Fibroblast of pulmonary artery (primary cell): ENCODE measurements at places on chromosomes 3 and 15.

DNA sequence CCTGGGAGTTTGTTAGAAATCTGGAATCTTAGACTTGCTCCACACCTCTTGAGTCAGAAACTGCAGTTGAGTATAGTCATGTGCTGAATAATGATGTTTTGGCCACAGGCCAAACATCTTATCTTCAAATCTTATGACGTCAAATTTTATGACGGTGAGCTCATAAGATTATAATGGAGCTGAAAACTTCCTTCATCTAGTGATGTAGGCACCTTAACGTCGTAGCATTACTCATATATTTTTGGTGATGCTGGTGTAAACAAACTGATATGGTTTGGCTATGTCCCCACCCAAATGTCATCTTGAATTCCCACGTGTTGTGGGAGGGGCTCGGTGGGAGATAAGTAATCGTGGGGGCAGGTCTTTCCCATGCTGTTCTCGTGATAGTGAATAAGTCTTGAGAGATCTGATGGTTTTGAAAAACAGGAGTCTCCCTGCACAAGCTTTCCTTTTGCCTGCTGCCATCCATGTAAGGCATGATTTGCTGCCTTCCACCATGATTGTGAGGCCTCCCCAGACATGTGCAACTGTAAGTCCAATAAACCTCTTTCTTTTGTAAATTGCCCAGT lies 268.0 kb upstream of the PROK2 start:
- peak; percentile 36 for DNase-seq

DNA sequence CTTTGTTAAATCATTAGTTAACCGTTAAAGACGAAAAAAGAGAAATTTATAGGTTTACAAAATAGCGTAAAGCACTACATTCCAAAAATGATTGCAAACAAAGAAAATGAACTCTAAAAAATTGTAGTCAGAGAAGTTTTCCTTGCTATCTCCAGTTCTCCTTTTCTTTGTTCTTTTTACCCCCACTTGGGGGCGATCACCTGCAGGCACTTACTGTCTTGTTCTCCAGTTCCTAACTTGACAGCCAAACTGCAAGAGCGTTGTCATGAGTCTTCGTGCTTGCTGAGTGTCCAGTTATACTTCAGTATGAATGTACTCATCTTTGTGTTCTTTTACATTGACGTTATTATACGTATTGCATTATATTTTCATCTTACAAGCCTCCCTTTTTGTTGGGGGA lies 54.5 kb downstream of the CHD2 start:
- no peak for DNase-seq

GRCh38 chr3:20054549-20054987 lies 14.3 kb downstream of the KAT2B start:
- DNase-seq: peak; percentile 88

DNA sequence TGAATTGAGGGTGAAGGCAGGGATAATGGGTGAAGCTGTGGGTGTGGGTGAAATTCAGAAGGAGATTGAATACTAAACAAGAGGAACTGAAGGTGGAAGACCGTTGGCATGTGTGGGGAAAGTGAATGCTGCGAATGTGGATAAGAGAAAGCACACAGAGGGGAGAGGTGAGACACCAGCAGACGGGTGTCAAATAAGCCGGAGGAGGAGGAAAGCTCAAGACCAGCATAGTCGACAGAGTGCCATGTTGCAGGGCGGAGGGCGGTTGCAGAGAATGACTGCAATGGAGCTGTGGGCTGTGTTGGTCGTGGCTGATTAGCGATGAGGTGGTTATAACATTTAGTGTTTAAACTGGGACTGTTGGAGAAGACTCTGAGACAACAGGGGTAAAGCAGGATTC lies 16.4 kb upstream of the HCN4 start:
- DNase-seq: no peak

- no peak for DNase-seq
These were observed 3.3 kb downstream of the NDUFAF3 start for GRCh38 chr3:49025005-49025792.

- DNase-seq: no peak
These were observed 170.0 kb downstream of the SEMA6D start for GRCh38 chr15:47887241-47887800.

DNA sequence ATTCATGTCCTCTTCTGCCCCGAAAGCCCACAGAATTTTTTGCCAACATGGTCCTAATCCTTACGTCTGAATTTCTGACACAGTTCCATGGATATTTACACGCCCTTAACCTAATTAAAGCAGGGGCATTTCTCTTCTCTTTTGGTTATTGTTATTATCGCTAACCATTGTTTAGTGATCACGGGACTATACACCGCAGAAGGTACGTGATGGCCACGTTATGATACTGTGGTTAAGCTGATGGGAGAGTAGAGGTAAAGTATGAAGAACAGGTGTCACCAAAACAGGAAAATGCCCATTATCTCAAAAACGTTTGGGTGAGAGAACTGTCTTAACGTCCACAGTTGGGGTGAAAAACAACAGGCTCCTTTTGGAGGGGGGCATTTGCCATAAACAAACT lies 26.4 kb downstream of the CCR4 start:
- DNase-seq: no peak

- DNase-seq: no peak
These were observed 28.2 kb downstream of the GYG1 start for GRCh38 chr3:149019580-149019979.

GRCh38 chr3:186400662-186401061 lies 38.6 kb upstream of the DGKG start:
- DNase-seq: no peak

GRCh38 chr3:45507820-45508317 lies 86.7 kb upstream of the LIMD1 start:
- peak; percentile 67 for DNase-seq

GRCh38 chr3:69563981-69564380 lies 175.3 kb upstream of the MITF start:
- no peak for DNase-seq

- no peak for DNase-seq
These were observed 108.7 kb downstream of the BDH1 start for GRCh38 chr3:197447057-197447456.

DNA sequence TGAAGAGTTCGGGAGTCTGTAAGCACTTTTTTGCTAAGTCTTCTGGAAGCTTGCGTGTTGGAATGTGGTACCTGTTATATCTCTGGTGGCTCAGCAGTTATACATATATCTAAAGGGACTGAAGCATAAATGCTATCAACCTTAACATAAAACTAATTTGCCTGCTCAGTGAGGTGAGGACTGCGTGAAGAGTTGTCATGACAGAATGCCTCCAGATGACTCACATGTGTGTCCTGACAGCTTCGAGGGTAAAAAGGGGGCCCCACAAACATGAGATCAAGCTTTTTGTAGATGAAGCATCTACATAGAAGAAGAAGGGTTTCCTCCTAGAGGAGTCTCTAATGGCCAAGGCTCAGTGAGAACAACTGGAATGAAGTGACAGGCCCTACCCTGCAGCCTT lies 88.8 kb upstream of the C3orf80 start:
- no peak for DNase-seq

- DNase-seq: peak; percentile 44
These were observed 17.8 kb downstream of the HERC1 start for GRCh38 chr15:63815796-63816533.

DNA sequence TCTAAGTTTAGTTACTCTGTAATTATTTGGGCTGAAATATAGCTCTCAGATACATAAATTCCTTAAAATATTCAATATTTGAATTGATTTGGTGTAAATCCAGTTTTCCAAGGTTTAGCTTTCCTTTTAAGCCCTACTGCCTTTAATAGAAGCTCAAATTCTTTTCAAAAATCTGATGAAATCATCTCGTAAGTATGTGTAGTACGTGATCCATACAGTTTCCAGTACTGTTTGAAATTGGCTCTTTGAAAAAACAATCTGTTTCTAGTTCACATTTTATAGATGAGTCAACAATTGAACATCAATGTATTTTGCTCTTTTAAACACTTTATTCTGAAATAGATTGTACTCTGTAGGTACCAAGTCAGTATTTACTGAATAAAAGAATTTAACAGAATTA lies 84.2 kb downstream of the LRRC49 start:
- DNase-seq: peak; percentile 54

DNA sequence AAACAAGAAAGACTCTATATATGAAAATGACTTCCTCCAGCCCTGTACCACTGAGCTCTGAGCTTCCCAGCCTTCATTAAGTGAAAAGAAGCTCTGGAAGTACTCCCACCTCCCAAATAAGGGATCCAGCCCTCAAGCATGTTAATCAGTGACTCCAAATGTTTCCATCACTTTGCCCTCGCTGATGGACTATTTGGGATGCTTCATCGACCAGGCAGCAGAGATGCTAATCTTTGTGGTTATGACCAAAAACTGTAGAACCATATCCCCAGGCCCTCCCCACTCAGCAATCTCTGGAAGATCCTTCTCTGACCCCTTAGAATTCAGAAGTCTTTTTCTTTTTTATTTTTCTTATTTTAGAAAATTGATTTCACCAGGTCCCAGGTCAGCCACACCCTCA lies 2.3 kb upstream of the CTDSPL start:
- DNase-seq: no peak

DNA sequence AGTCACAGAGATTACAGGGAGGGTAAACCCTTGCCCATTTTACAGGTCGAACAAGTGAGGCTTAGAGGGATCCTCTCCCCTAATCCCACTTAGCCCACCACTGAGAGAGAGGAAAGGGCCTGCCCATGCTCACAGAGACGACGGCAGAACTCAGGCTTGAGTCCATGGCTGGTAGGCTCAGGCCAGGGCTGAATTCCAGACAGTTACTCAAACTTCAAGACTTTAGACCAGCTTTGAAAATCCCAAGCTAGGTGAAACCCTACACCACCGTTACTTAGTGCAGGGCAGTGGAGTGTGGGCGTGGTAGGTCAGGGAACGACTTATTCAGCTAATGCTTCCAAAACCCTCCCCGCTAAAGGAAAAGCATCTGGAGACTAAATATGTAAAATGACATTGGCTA lies 16.4 kb downstream of the GRIP2 start:
- no peak for DNase-seq

GRCh38 chr3:67018789-67019526 lies 20.9 kb downstream of the KBTBD8 start:
- no peak for DNase-seq

DNA sequence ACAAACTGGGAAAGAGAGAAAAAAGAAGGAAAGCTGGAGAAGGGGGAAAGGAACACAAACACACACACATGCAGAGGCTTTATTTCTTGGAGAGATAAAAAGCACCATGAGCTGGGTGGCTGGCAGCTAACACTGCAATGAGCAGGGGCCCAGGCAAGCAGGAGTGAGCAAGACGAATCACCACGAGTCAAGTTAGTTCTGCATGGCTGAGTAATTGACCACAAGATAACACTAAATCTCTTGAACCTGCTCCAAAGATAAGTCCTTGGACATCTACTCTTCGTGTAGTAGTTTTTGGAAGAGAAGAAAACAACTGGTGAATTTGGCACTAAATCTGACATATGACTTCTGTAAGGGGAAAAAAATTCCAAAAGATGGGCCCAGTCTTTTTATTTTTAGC lies 100.9 kb downstream of the MYO5A start:
- peak; percentile 74 for DNase-seq

- peak; percentile 20 for DNase-seq
These were observed 185.1 kb downstream of the GOLGA6L6 start for GRCh38 chr15:20356444-20356910.

GRCh38 chr3:59440285-59441028 lies 390.6 kb upstream of the CFAP20DC start:
- no peak for DNase-seq

- no peak for DNase-seq
These were observed 235.9 kb downstream of the LPP start for GRCh38 chr3:188389711-188390342.

DNA sequence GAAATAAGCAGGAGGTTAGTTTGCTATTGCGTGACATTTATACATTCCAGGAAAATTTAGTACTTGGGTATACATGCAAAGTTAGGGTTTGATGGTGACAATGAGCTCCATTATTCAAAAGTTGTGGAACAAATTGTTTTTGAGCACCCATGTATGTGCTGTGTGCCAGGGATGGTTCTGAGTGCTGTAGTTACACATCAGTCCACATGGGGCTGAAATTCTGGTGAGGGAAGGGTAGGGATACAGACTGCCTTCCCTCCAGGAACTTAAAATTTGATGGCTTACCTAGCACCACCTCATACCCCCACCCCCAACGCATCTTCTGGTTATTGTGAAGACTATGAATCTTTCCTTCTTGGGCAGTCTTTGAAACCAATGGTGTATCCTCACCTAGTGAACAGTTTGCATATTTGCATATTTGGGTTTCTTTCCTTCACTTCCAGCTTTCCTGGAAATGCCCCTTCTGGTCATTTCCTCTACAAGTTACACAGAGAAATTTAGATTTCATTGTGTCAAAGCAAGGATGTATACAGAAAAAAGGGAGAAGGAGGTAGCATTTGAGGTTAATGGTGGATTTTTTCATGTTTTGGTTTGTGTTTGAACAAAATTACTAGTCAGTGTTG lies 222.0 kb upstream of the IL12A start:
- peak; percentile 61 for DNase-seq

GRCh38 chr3:32848215-32848614 lies 30.4 kb downstream of the TRIM71 start:
- no peak for DNase-seq

GRCh38 chr3:12947504-12948369 lies 106.4 kb upstream of the RPL32 start:
- peak; percentile 77 for DNase-seq

DNA sequence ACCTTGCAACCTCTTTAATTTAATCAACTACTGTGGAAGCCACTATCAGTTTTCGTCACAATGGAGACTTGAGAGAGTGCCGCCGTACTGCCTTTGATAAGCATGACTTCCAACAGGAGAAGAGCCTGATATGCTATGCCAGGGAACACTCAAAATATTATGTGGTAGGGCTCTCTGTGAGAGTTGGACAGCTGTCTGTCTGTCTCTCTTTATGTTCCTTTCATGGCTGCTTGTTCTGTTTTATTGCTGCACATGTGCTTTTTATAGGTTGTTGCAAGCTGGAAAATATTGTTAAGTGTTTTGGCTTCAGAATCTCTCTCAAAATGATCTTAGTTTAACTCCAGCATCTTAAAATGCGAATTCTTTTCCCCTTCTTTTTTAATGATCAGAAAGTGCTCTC lies 249.4 kb upstream of the RARB start:
- no peak for DNase-seq

- DNase-seq: no peak
These were observed 14.9 kb upstream of the CFAP20DC start for GRCh38 chr3:59064728-59065127.

DNA sequence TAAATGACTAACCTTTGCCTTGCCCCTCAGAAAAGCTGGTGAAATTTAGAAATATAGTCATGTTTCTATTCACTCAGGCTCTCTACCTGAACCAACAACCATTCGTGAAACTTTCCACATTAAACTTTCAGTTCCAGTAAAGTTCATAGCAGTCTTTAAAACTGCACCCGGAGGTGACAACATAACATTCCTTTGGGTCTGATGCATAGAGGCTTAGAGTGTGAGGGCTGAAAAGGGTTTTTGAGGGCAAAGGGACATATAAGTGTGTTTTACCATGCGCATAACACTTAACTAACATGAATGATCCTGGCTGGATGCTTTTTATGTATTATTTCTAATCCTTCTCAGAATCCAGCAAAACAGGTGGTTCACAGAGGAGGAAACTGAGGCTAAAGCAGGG lies 471.7 kb upstream of the MCTP2 start:
- DNase-seq: no peak

DNA sequence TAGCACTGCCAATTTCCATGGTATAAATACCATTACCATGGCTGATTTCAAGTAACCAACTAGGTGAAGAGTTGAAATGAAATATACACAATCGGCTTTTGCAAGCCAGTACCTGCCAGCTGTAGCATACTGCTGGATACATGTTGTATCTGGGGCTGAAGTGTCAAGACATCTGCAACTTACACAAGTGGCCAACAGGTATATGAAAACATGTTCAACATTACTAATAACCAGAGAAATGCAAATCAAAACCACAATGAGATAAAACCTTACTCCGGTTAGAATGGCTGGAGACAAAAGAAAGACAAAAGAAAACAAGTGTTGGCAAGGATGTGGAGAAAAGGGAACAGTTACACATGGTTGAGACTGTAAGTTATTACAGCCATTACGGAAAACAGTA lies 11.6 kb downstream of the ATOSA start:
- no peak for DNase-seq
